ENCODE measurements at places on chromosomes 13 and 19.

DNA sequence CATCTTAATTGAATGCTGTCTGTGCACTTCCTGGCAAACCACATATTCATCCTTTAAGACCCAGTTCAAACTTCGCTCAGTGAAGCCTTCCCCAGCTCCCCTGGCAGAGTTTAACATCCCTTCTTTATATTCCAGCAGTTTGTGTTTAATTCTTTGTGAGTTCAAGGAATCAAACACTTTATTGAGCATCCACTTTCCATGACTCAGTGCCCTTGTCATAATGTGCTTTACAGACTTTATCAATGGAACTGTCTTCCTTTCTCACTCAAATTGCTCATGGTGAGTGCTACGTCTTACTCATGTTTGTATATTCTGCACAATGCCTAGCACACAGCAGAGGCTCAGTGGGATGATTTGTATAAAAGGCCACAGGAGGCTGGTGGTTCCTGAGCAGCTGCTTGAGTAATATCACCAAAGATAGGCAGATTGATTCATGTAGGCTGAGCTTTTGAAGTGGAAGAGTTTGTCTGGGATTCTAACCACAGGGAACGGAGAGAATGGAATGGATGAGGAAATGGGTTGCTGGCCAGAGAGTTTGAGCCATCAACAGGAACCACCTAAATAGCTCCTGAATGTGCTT is 44.2 kb downstream of the SERTM1 start:
- DNase-seq, result no peak

DNA sequence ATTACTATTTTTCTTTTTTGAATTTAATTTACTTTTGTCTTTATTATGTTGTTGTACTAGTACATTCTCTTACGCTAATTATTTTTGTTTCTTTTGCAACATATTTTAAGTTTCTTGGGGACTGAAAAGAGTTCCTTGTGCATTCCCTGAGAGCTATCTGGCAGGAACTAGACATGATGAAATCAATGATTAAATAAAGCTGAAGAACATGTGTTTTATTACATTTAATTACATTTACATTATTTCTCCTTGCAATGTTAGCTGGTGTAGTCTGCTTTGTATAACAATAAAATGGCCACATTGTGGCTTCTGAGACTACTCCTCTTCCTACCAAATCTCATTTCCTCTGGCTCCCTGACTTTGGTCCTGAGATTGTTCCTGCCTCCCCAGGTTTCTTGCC is 244.9 kb downstream of the NDFIP2 start:
- DNase-seq, result no peak

GRCh38 chr19:42989851-42990250 is 36.4 kb downstream of the PSG11 start:
- DNase-seq, result no peak

DNA sequence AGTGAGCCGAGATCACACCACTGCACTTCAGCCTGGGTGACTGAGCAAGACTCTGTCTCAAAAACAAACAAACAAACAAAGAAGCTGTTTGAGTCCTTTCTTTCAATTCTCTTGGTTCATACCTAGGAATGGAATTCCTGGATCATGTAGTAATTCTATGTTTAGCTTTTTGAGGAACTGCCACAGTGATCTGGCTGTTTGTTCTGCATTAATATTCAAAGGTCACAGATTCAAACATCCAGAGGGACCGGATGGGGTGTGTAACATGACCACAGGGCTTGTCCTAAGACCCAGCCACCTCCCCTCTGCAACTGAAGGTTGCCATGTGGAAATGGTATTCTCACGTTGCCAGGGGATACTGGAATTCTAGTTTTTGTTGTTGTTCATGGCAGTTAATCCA is 10.2 kb downstream of the COLGALT1 start:
- no peak for DNase-seq

DNA sequence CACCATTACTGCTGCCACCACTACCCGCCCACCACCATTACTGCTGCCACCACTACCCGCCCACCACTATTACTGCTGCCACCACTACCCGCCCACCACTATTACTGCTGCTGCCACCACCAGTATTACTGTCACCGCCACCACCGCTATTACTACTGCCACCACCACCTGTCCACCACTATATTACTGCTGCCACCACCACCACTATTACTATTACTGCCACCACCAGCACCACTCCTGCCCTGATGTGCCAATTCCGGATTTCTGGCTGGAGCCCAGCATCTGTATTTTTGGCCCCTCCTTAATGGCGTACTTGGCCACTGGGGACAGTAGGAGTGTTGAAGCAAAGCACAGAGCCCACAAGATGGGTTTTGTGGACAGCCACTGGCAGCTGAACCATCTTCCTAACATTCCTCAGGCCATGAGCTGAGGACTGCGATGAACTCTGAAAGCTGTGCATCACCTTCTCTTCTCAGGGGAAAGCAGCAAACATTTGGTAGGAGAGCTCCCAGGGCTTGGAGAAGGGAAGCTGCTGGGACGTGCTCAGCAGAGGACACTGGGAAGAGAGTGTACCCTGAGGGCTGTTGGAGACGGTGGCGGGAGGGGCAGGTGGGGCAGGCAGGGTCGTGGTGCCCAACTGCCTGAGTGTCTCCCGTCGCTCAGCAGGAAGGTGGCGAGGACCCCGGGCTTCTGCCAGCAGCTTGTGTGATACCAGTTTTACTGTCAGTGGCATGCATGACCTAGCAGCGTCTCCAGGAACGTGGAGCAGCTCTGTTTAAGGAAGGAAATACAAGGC is 23.0 kb downstream of the CUL4A start:
- no peak for DNase-seq

DNA sequence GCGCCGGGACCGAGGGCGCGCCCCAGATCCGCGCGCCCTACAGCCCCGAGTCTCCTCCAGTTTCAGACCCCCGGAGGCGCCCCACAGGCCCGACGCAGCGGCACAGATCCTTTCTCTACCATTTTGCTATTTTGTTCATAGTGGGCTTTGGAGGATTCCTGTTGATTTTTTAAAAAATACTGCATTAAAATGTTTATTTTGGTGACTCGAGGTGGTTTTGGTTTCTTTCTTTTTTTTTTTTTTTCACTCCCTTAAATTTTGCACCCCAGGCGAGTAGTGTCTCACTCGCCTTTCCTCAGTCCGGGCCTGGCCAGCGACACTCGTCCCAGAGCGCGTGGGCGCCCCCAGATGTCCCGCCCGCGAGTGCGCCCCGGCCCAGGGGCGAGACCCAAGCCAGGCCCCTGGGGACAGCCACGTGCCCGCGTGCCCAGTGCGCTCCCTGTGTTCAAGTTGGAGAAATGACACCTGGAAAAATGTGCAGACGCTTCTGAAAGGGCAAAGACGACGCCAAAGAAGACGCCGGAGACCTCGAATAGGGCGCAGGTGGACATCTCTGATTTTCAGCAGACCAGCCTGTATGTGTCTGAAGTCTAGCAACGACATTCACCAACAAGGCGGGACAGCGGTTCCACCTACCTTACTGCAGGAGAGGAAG is 471 bp upstream of the INSR start:
- DNase-seq, result peak; percentile 82

- no peak for DNase-seq
Measured at GRCh38 chr19:45045671-45046353, 7.0 kb downstream of the CLASRP start.

DNA sequence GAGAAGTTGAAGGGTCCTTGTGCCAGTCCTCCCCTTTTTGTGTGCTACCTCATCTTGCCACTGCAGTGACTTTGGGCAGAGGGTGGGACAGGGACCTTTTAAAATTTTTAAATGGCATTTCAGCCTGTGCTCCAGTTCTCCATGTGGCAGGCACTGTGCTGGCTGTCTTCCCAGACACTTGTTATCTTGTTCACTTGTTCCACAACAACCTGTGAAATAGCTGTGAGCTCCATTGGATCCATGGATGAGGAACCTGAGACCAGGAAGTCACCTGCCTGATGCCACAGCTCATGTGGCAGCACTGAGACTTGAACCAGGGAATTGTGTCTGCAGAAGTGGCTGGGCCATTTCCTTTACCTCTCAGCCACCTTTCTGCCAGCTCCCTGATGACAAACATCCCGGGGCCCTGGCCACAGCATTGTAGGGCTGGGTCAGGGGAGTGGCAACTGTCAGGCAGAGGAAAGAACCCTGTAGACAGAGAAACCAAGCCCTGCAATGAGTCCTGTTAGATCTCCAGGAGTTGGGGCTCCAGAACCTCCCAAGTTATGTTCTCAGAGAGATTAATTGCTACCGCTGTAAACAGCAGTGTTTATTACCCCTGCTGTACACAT is 6.4 kb downstream of the EGLN2 start:
- no peak for DNase-seq

DNA sequence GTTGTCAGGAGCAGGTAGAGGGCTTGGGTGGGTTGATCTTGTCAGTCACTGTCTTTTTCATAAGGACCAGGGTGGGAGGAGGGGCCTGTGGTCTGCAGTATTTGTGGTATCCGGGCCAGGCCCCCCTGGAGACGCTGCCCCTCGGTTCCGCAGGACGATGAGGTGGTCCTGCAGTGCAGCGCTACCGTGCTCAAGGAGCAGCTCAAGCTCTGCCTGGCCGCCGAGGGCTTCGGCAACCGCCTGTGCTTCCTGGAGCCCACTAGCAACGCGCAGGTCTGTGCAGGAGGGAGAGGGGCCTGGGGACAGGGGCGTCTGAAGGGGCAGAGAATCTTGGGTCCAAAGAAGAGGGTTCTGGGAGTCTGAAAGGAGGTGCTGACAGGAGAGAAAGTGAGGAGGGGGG is 7.1 kb downstream of the RYR1 start:
- no peak for DNase-seq

GRCh38 chr13:29564818-29565217 is 30.7 kb downstream of the SLC7A1 start:
- no peak for DNase-seq

DNA sequence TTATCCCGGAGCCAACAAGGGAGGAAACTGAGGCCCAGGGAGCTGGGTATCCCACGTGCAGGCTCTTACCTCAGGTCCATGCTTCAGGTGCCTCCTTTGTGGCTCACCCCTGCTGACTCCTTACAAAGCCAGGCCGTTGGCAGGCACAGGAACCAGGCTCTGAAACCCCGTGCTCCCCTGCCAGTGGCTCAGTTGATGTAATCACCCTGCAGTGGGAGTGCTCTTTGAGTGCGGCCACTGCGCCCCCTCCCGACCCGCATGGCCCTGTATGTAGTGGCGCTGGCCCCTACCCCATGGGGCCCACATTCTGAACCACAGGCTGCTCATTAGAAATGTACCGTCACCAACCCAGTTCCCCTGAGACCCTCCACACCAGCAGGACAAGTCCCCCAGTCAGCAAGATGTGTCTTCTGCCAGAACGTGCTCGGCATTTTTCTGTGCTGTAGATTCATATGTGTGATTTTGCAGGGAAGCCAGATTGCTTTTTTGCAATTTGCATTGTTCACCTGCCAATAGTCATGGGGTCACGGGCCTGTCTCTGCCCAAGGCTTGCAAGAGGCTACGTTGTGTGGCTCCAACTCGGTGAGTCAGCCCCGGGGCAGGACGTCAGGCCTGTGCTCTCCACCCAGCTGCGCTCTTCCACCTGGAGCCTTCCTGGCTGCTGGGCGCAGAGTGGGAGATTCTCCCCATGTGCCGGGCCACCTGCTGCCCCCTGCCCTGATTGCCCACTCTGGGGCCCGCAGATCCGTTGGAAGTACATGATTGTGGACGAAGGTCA is 60.3 kb downstream of the SMARCA4 start:
- DNase-seq, result no peak

- no peak for DNase-seq
Measured at GRCh38 chr19:1177322-1178114, 3.5 kb upstream of the SBNO2 start.

- no peak for DNase-seq
Measured at GRCh38 chr13:34678154-34678553, 263.9 kb upstream of the NBEA start.

DNA sequence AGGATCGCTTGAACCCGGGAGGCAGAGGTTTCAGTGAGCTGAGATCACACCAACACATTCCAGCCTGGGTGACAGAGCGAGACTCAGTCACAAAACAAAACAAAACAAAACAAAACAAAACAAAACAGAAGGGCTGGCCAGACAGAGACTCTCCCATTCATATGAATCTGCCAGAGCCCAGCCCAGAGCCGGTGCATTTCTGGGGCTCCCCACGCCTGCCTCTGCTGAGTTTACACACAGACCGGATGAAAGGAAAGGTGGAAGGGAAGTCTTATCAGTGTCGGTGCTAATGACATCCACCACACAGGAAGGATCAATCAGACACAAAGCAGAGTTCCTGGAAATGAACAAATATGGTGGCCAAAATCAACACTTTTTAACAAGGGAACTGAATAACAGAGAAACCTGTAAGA is 6.8 kb downstream of the TRAPPC6A start:
- DNase-seq, result no peak

DNA sequence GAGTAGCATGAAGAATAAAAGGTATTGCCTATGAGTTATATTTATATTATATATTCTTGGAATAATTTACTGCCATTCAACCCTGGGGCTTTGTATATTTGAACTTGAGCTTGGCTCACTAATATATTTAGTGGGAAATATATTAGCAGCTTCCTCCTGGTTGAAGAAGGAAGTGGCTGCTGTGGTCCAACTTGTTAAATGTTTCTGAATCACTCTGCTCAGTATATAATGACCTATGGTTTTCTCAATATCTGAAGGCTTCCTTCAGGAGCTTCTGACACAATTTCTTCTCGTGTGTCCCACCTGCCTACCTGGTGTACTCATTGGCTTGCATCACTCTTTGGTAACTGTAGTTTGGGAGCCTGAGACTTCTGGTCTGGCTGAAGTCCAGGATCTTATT is 646.4 kb downstream of the TBC1D4 start:
- DNase-seq, result no peak

DNA sequence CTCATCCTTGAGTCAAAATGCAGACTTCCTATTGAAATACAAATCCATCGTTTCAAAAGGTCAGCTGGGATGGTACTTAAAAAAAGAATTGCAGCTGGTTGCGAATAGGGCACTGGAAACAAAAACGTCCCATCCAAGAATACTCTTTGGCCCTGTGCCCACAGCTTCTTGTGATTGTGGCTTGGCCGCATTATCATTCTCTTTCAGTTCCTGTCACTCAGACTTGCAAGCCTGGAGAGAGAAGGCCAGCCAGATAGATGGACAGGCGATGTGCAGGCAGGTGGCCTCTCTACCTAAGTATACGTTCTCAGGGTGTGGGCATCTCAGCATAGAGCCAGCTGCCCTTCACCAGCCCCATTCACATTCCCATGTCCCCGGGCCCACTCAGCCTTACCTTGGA is 208.5 kb upstream of the ZNF536 start:
- no peak for DNase-seq

DNA sequence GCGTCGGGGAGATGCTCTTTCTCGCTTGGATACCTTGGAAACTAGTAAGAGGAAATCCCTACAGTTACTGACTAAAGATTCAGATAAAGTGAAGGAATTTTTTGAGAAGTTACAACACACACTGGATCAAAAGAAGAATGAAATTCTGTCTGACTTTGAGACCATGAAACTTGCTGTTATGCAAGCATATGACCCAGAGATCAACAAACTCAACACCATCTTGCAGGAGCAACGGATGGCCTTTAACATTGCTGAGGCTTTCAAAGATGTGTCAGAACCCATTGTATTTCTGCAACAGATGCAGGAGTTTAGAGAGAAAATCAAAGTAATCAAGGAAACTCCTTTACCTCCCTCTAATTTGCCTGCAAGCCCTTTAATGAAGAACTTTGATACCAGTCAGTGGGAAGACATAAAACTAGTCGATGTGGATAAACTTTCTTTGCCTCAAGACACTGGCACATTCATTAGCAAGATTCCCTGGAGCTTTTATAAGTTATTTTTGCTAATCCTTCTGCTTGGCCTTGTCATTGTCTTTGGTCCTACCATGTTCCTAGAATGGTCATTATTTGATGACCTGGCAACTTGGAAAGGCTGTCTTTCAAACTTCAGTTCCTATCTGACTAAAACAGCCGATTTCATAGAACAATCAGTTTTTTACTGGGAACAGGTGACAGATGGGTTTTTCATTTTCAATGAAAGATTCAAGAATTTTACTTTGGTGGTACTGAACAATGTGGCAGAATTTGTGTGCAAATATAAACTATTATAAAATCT is 2.7 kb upstream of the KCNRG start:
- DNase-seq, result no peak

Data from NCI-H2171 (cell line).